WTC11 (cell line): ENCODE measurements at places on chromosomes 16 and 17.

DNA sequence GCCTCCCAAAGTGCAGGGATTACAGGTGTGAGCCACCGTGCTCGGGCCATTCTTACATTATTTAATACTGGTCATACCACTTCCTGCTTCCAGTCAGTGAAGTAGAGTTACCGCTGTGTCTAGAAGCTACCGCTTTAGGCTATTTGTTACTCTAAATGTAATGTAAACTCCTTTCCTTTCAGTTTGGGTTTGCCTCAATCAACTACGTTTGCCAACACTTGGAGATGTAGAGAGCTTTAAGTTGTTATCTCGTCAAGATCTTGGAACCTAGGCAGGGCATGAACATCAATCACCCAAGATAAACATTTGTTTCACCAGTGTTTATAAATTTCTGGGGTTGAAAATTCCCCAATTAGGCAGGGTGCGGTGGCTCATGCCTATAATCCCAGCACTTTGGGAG, 275.9 kb downstream of the STX8 start:
- DNase-seq = no peak

- no peak for DNase-seq
Observed at GRCh38 chr17:72387487-72387886, 266.7 kb downstream of the SOX9 start.

- peak; percentile 52 for DNase-seq
Observed at GRCh38 chr16:4924593-4925292, 12.2 kb downstream of the PPL start.

DNA sequence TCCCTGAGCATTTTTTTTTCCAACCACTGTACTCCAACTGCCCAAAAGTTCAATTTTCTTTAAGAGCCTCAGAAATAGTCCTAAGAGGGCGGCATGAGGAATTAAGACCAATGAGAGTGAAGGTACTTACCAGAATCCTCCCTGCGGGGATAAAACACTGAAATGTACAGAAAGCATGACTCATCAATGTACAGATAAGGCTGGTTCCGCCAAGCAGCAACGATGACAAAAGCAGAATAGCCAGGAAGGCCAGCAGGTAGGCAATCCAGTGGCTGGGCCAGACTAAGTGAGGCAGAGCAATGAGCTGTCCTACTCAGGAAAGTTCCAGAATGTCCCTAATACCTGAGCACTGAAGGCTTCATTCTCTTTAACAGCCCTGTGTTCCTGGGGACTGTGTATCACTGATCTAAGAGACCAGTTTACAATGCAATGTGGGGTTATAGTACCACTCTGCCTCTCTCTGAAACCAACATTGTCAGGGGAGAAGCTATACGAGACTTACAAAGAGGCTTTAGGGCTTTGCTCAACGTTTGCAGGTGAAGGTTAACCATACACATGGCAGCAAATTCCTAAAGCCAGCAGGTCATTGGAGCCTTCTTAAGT, 11.0 kb upstream of the GPR139 start:
- DNase-seq = no peak

DNA sequence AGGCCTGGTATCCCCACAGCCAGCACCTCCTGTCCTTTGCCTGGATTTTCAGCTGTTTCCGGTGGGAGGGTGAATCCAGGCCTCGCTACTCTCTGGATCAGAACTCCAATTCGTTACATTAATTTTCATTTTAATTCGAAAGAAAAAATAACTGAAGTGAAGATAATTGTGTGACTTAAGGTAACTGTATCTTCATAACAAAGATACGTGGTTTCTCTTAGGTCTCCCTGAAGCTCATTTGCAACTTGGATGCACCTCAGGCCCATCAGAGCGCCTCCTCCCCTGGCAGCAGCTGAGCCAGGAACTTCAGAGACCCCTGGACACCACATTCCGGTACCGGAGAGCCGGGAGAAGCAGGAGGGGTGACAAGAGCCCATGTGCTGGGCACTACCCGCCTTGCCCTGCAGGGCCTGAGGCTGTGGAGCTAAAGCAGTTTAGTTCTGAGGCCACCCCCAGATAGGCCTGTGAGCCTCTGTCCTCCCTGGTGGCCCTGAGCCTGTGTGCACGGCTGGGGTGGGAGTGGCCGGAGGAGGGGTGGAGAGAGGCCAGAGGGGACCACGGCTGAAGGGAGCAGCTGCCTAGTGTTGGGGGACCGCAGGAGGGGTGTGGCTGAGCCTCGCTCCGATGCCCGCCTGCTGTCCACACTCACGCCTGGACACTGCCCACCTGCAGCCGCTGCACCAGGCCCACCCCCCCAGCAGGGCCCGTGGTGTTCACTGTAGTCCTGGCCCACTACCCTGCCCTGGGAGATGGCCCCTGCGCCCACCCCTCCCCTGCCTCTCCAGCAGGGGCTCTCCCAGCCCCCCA, 11.4 kb upstream of the DUS1L start:
- no peak for DNase-seq

GRCh38 chr17:32488604-32489180, 1.9 kb downstream of the CDK5R1 start:
- no peak for DNase-seq

DNA sequence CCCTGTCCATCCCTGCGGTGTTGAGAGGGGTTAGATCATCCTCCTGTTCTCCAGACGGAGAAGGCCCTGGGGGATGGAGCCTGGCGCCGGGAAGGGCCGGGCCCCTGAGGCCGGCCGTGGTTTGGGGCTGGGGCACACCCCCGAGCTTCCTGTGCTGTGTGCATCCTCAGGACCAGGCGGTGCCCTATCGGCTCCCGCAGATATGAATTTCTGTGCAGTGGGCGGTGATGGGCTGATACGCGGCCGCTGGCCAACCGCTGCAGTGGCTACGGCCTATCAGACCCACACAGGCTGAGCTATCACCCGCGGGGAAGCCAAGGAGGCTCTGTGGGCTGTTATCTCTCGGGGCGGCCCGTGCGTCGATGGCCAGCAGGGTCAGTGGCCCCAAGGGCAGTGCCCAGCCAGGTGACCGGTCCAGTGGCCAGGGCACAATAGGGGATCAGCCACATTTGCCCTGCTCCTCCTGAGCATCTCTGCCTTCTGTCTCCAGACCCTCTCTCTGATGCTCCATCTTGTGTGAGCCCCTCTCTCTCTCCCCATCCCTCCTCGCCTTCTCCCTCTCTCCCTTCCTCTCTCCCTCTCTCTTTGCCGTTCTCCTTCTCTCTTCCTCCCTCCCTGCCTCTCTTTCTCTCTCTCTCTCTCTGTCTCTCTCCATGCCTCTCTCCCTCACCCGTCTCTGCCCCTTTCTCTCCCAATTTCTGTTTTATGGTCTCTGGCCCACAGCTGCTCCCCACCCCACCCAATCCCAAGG, 38.7 kb downstream of the ZFPM1 start:
- no peak for DNase-seq

DNA sequence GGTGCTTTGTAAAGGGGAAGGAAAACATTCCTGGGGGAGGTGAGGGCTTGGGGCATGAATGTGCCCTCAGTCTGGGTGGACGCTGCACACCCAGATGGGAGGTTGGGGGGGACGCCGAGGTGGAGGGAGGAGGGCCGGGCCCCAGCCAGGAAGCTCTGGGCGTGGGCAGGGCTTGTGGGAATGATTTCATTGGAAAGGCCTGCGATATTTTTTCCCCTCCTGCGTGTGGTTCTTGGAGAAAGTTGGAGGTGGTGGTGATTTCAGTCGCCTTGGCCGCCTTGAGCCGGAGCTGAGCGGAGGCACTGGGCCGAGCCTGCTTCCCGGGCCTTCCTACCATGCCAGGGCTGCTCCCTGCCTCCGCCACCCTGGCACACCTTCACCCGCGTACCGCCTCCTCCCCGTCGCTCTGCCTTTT, 26.4 kb upstream of the CLEC18A start:
- no peak for DNase-seq

GRCh38 chr17:78558181-78558850, 18.9 kb downstream of the DNAH17 start:
- DNase-seq = no peak

DNA sequence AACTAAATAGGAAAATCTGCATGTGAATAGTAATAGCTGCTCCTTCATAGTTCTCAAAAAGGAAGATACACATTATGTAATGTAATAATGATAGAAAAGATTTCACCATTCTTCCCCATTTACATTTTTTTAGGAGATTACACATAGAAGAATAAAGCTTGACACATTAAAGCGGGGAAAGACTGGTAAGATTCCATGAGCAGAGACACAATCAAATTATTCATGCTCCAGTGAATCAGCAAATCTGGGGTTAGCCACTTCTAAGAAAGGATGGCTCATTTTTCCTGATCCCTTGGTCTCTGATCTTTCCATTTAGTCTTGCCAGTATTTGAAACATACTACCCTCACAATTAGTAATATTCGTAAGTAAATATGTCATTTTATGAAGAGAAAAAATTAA, 81.9 kb downstream of the CA4 start:
- no peak for DNase-seq

GRCh38 chr17:7833795-7834541, at the start of gene KDM6B:
Gene KDM6B, plus strand, starts transcription at chr17:7834217. Its CDS starts 11,338 bp downstream, at chr17:7845555.
- peak; percentile 92 for DNase-seq

- no peak for DNase-seq
Observed at GRCh38 chr16:78198288-78198687, 98.8 kb downstream of the WWOX start.

- no peak for DNase-seq
Observed at GRCh38 chr17:57670769-57671569, 74.1 kb downstream of the CCDC182 start.

- no peak for DNase-seq
Observed at GRCh38 chr17:35934760-35935159, 4.2 kb upstream of the RDM1 start.

GRCh38 chr17:683040-683439, 31.6 kb downstream of the VPS53 start:
- DNase-seq = no peak

DNA sequence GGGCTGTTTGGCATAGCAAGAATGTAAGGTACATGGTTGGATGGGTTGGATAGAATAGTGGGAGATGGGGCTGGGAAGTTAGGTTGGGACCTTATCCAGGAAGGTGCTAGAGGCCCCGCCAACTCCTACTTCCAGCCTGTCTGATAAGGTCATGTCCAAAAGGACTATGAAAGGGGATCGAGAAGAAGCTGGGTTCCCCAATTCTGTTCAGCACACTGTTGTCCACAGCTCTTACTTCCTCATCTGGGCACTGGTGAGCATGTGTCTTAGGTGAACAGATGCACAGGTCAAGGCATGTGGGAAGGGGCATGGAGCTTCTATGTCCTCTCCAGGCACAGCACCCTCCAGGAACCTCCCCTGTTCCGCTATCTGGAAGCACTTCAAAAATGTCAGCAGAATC, 5.6 kb upstream of the ULK2 start:
- DNase-seq = no peak

DNA sequence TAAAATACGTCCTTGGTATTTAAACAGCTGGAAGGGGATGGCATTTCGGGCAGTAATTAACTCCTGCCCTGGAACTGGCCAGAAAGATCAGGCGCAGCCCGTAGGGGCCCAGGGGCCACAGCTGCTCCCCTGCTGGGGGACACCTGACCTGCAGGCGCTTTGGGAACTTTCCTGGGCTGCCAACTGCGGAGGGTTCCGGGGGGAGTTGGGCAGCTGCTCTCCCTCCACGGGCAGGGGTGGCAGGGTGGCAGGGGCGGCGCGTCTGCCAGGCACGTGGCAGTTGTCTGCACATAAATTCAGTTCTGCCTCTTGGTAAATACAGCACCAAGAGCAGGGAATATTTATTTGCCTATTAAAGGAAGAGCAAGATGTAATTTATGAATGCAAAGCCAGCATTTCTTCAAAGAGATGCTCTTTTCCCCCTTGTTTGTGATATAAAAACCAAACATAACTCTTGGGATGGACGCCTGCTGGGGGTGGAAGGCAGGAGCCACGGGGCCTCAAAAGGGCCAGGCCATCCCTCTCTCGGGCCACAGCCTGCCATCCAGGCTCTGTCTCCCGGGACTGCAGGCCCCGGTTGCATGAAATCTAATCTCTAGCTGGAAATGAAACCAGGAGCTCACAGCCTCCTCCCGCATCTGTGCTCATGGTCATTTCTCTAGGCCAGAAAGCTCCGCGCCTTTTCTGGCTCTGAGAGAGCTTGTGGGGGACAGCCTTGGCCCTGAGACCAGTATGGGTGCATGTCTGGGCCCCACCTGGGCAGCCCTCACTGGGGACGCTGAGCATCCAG, 29.9 kb upstream of the CHMP6 start:
- DNase-seq = no peak

DNA sequence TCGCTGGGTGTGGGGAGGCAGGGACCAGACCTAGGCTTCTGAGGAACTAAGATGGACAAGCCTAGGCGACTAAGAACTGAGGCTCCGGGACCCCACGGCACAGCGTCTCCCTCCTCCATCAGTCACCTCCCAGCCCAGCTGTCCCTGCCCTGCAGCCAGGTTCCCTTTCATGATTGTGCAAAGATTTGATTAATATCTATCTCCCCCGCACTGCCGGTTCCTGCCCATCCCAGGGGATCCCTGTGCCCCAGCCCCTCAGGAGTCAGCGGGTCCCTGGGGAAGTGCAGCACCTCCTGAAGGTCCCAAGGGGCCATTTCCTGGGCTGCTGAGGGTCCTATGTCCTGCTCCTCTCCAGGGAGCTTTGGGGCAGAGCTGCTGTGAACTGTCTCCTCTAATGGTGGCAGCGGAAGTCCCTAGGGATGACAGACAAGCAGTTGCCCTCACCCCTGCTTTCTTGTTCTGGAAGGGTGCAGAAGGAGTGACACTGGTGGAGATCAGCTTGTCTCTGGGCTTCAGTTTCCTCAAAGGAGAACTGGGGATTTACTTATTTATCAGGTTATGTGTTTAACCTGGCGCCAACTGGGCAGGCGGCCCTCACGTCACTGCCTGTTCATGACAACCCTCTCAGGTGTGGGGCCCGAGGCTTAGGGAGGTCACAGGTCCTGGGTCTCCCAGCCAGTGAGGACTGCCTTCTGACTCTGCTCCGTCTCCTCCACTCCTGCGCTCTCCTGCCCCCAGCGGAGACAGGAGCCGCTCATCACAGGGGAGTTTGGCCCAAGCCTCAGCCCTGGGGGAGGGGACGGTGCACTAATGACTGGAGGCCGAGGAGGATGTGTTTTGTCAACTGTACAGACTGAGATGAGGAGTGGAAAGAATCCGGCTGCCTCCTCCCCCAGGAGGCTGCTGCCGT, 1.9 kb upstream of the C16orf74 start:
- DNase-seq = peak; percentile 59

DNA sequence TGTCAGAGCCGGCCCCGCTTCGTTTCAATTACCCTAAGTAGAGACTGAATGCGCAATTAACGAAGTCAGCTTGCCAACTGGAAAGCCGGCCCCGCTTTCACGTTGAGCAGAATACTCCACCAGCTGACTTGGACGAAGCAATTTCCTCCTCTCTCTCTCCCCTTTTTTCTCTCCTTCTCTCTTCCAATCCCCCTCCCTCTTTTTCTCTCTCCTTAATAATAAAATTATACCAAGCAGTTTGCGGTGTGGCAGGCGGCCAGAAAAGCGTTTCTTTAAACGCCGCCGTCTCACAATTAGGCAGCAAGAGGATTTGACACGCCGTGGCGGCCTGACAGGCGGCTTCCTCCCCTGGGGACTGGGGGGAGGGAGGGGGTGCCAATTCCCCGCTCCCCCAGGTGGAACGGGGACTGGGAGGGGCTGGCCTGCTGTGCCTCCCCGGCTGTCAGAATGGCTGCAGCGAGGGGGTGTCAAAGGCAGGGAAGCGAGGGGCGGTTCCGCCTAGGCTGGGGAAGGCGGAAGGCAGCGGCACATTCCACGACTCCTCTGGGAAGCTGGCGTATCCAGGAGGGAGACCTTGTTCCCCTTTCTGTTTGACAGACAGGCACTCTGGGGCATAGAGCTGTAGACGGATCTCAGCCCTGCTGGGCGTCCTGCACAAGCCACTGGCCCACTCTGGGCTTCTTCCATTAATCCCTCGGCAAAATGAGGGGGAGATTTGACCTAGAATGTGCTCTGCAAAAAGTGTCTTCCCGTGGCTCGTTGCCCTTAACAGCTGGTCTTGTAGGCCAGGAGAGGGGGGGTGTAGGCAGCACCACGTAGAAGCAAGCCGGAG, 52.7 kb downstream of the SREBF1 start:
- peak; percentile 55 for DNase-seq
